ENCODE measurements at places on chromosomes 12 and 14. TPM values are rescaled to one million over a fixed set of nuclear protein-coding genes. Genes with fewer than 3 reads are reported as not detected.

- DNase-seq, result no peak
These were observed 1120.8 kb upstream of the TMEM132C start for GRCh38 chr12:127145929-127146789.

DNA sequence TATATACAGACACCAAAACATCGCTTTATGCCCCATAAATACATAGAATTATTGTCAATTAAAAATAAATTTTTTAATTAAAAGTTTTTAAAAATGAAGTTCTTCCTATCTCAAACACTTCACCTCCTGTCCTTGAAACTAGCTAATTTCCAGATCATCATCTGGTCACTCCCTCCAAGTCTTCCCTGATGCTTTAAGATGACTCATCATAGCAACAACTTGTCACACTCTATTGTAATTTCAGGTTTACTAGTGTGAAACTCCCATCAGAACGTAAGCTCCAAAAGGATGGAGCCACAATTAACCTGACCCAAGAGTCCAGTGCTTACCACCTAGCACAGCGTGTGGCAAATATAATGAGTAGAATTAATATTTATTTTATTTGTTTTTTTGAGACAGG lies 16.3 kb downstream of the GXYLT1 start:
- DNase-seq, result no peak

- no peak for DNase-seq
These were observed 134.9 kb downstream of the SLC5A8 start for GRCh38 chr12:101074940-101075680.

- DNase-seq, result no peak
These were observed 164.4 kb downstream of the KICS2 start for GRCh38 chr12:64057706-64058105.

The CCDC175 gene
- polyA plus RNA-seq, result not detected

The GLT8D2 gene
- polyA plus RNA-seq, result 24.4 TPM

- no peak for DNase-seq
These were observed 115.7 kb downstream of the NUAK1 start for GRCh38 chr12:106023039-106023438.

The TTLL5 gene
- polyA plus RNA-seq, result 14.2 TPM

The SLC8A3 gene
- polyA plus RNA-seq, result 0.42 TPM

GRCh38 chr12:11130999-11131398 lies 3.4 kb downstream of the TAS2R30 start:
- DNase-seq, result no peak

The ITPK1 gene
- polyA plus RNA-seq, result 47.4 TPM

DNA sequence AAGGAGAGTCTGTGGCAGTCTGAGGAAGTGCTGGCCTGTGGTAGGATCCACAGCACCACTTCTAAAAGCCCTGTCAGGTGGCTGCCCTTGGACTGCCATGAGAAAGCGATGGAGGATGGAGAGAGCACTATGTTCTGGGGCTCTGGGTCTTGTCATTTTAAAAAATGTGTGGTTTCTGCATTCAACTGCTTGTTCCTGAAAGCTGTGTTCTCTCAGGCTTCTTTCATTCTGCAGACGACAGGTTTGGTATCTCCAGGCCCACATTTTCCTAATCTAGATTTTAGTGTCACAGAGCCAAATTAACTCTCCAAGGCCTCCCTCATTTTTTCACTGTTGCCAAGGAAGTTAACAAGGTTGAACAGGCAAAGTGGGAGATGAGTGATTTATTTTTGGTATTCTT lies 10.5 kb downstream of the OVCH1 start:
- DNase-seq, result no peak

- peak; percentile 73 for DNase-seq
These were observed 28.8 kb downstream of the HOXC4 start for GRCh38 chr12:54082397-54082892.

The DBX2 gene
- not detected for polyA plus RNA-seq

DNA sequence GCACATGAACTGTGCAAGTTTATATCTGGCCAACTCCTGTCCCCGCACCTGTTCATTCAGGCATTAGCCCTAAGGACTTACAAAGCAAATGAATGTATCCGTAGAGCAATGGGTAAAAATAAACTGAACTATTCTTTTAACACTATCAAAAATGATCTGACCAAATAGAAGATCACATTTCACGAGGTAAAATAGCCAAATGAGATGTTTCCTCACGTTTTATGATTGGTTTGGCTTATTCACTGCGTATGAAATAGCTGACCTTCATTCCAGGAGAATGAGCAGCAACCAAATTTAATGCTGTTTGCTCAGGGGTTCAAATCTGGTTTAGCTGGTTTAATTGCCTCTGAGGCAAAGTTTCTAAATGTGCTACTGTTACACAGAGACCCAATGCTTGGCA lies 216.0 kb upstream of the EEA1 start:
- DNase-seq, result no peak

The VDR gene
- 4.9 TPM for polyA plus RNA-seq

GRCh38 chr12:113403435-113404415 lies at the start of gene SDS:
Gene SDS, minus strand, starts transcription at chr12:113403887. Its CDS starts 4,179 bp downstream, at chr12:113399708.
- DNase-seq, result peak; percentile 61

DNA sequence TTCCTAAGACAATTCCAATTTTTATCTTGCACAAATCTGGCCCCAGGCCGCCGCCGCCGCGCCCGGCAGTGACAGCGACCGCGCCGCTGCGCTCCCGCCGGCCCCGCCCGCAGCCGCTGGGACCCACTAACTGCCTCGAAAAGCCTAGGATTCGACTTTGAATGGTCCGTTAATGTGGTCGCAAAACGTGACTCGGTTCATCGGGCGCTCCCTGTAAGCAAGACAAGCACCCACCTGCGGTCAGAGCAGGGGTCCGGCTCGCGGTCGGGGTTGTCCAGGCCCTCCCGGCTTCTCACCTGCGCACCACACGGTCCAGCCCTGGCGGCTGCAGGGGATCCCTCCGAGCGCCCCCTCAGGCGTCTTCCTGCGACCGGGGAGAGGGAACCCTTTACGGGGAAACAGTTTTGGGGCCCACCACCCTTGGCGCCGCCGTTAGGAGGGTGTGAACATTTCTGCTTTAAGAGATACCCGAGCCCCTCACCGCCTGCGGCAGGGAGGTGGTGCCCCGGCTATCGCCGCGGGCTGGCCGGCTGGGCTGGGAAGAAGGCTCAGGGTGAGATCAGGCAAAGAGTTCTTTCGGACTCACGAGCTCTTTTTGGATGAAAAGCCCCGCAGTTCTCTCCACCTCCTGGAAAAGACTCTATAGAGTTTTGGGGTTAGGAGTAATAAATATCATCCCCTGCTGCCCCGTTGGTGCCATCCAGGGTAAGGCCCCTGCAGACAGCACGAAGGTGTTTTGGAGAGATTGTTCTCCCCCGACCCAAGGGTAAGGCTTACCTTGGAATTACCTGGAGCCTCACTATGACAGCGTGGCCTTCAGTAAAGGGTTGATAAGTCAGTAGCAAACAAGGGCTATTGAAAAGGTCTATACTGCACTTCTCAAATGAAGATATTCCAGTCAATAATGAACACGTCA lies 13.6 kb upstream of the FOXJ2 start:
- no peak for DNase-seq

- DNase-seq, result no peak
These were observed 27.4 kb downstream of the EMP1 start for GRCh38 chr12:13223941-13224340.

GRCh38 chr12:78641837-78642423 lies 222.6 kb upstream of the SYT1 start:
- no peak for DNase-seq

GRCh38 chr14:65838565-65838964 lies 426.0 kb downstream of the FUT8 start:
- no peak for DNase-seq

GRCh38 chr14:36270191-36270590 lies 50.2 kb downstream of the MBIP start:
- DNase-seq, result no peak

- no peak for DNase-seq
These were observed 134.0 kb downstream of the GXYLT1 start for GRCh38 chr12:42010715-42011114.

The MYH7 gene
- not detected for polyA plus RNA-seq

DNA sequence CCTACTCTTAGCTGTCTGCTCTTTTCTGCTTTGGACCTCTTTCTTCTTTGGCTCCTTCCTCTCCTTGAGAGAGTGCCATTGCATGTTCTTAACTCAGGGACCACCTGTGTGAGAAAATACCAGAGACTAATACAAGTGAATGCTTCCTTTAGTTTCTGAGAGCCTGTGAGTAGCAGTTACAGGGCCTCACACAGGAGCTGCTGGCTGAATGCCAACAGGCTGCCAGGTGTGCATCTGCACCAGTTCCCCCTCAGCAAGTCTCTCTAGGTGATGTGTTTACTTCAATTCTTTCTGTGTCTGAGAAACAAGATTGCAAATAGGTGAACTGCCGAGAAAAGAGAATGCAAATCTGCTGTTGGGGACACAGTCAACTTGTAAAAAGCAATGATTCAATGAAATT lies 108.2 kb downstream of the STXBP6 start:
- peak; percentile 65 for DNase-seq

DNA sequence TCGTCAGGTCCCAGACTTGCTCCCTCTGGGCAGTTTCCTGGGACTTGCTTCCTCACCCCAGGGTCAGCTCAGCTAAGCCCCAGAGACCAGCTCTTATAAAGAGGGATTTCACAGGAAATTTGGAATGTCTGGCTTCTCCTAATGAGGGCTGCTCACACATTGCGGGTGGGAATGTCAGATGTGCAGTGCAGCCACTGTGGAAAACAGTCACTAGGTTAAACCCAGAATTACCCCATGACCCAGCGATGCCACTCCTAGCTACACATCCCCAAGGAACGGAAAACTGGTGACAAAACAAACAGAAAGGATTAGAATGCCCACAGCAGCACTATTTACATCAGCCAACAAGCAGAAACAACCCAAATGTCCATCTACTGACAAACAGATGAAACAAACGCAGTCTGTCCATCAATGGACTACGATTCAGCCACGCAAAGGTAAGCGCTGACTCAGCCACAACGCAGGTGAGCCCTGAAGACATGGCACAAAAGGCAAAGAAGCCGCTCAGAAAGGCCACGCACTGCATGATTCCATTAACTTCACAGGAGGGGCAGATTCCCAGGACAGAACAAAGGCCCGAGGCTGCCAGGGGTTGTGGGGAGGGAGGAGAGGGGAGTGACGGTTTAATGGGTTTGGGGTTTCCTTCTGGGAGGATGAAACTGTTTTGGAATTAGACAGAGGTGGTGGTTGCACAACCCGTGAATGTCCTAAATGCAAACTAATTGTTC lies 63.0 kb downstream of the NCOR2 start:
- no peak for DNase-seq
